ENCODE measurements at places on chromosomes 16 and 17.

DNA sequence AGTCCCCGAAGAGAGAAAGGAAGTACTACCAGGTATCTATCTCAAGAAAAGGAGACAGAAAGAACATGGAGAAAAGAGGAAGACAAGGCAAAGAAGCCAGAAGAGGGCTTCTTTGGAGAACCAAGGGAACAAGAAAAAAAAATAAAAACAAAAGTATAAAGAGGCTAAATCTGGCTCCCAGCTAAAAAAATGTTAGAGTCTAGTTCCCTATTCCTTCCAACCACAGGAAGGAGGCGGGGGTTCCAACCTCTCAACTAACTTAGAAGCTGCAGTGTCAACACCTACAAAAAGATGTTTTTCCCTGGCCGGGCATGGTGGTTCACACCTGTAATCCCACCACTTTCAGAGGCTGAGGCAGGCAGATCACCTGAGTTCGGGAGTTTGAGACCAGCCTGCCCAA lies 13.4 kb downstream of the UTP6 start:
- no peak for DNase-seq

DNA sequence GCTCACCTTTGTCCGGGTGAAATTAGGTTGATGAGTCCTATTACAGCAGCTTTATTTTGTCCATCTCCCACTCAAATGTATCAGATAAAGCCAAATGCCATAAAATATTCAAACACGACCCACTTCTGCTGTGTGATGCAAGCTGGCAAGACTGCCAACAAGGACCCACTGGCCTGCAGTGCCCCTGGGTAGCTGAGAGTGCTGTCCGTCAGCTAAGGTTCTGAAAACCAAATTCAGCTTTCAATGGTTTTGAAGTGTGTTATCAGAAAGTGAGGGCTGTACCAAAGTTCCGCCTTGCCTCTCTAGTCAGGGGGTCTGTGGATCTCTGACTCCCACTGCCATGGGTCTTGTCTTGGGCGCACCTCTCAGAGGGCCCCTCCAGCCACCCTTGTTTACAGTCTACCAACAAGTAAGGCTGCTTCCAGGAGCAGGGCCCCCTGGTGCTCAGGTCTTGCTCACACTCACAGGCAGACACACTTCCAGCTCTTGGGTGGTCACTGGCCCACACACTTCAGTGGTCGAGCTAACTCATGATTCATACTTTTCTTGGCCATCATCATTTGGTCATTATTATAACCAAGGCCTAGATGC lies 10.5 kb upstream of the CCDC182 start:
- DNase-seq, result no peak

DNA sequence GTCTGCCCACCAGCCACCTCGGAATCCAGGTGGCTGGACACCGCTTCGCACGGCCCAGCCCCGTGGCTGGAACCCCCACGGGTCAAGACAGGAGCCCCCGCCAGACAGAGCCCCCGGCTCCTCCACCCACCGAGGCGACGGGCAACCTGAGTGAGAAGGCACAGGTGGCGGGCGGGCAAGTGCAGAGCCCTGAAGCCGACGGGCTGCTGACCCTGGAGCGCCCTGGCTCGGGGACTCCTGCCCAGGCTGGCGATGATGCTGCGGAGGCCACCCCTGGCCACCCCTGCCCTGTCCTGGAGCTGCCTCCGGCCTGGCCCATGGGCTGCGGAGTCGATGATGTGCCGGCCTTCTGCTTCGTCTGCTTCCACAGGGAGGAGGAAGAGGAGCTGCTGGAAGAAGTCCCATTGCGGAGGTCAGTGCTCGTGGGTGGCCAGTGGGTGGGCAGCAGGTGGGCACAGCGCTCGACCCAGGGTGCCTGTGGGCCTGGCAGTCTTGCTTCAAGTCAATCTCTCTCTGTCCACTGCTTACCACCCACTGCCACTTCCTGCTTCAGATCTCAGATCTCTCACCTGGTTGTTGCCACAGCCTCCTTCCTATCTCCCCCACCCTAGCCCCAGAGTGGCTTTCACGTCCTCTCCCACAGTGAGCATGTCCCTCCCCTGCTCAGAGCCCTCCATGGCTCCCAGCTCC lies 33.1 kb upstream of the SBK1 start:
- no peak for DNase-seq

DNA sequence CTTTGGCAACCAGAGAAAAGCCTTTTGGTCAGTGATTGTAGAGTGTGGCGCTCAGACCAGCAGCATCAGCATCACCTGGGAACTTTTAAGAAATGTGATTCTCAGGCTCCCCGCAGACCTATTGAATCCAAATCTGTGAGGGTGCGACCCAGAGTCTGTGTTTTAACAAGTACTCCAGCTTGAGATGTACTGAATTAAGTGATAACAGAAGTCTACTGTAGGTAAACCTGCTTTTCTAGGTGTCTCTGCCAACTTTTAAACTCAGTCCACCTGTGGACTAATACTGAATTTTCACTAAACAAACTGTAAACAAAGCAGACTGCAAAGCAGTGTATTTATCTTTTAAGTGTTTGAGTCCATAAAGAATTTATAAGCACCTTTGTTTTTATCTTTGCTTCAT lies 43.6 kb downstream of the NUP93 start:
- no peak for DNase-seq

DNA sequence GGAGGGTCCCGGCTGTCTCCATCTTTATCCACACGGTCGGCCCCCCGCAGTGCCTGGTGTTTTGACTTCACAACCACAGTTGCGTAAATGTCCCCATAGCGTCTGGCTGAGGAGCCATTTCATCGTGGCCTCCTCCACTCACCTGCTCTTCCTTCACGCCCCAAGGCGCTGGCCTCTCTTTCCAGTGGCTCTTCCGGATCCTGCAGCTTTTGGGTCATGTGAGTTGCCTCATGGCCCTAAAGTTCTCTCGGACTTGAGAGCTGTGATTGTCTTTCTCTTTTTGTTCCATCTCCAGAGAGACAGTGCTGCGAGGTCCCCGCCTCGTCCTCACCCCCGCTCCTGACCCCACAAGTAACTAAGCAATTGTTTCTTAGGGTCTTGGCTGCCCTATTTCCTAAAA lies 22.7 kb downstream of the FLYWCH1 start:
- no peak for DNase-seq
